Foreskin melanocyte (primary cell): ENCODE measurements at places on chromosomes 2 and 18.

DNA sequence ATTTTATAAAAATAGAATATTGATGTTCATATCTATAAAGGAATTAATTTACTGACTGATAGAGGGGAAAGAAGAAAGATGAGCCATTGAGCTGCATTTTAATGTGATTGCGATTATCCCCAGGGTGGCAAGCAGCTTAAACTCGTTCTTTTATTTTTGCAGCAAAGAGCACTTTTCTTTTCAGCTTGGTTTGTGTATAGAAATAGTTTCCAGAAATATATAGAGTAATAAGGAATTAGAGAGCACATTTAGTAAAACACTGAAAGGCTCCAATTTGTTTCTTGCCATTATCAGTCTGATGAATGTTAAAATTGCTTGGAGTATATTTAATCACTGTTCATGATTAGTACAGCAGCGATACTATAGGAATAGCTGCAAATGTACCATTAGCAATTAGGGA, 119.5 kb downstream of the MYO3B start:
- DNase-seq = no peak

GRCh38 chr2:186348200-186348599, 137.9 kb upstream of the ZC3H15 start:
- no peak for DNase-seq

- DNase-seq = no peak
Observed at GRCh38 chr2:113138428-113139322, 11.3 kb downstream of the IL1RN start.

GRCh38 chr18:21798126-21798525, 57.5 kb downstream of the MIB1 start:
- DNase-seq = no peak

DNA sequence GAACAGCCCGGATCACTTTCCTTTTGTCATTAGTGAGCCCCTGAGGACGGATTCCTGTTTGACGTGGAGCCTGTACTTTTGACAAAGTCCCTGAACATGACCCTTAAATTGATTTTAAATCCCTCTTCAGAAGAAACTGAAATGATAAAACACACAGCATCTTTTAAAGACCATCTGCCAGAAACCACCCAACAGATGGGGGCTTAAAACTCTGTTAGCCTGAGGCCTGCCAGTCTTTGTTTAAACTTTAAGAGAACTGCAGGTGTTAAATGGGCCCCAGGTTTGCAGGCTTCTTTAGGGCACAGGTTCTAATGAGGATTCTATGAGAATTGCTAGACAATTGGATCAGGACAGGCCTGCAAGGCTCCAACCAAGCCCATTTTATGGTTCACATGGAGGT, 177.9 kb downstream of the ALK start:
- DNase-seq = no peak

GRCh38 chr18:48791636-48792105, 159.1 kb downstream of the SMAD7 start:
- no peak for DNase-seq

GRCh38 chr18:29191263-29191662, 1014.3 kb upstream of the CDH2 start:
- DNase-seq = no peak

GRCh38 chr2:85308896-85309555, 18.8 kb downstream of the TGOLN2 start:
- DNase-seq = peak; percentile 70

GRCh38 chr2:233643128-233643527, 6.9 kb downstream of the UGT1A10 start:
- DNase-seq = no peak

GRCh38 chr2:60465736-60466135, 87.7 kb downstream of the BCL11A start:
- no peak for DNase-seq

GRCh38 chr2:178844269-178844668, 37.0 kb upstream of the TTN start:
- DNase-seq = no peak

- no peak for DNase-seq
Observed at GRCh38 chr2:44753552-44754285, 187.8 kb upstream of the SIX3 start.

GRCh38 chr18:79509536-79509930, 113.8 kb downstream of the NFATC1 start:
- DNase-seq = no peak

DNA sequence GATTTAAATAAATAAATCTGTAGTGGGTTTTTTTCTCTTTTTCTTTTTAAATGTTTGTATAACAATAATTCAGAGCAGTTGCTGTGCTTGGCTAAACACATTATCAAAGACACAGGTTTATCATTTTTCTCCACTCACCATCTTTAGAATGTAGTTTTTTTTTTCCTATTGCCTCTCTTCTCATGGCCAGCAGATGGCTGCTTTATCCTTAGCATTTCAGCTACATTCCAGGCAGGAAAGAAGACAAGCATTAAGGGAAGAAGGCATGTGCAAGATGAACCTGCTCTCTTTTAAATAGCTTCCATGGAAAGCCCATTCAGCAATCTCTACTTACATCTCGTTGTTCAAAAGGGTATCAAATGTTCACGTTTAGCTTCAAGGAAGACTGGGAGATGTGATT, 42.6 kb downstream of the ARHGAP15 start:
- DNase-seq = no peak

DNA sequence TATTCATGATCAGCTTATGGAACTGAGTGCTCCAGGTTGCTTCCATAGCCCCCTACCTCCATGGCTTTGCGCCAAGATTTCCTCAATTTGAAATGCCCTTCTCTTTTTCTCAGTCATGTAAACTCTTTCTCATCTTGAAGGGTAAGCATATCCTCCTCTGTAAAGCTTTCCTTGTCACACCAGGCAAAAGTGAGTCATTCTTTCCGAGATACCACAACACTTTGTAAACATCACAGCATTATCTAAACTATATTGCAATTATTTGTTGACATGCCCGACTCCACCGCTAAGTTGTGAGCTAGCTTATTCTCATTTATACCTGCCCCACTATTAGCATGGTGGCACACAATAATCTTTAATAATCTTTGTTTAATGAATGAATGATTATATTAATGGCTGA, 419.5 kb upstream of the CHST9 start:
- DNase-seq = no peak

DNA sequence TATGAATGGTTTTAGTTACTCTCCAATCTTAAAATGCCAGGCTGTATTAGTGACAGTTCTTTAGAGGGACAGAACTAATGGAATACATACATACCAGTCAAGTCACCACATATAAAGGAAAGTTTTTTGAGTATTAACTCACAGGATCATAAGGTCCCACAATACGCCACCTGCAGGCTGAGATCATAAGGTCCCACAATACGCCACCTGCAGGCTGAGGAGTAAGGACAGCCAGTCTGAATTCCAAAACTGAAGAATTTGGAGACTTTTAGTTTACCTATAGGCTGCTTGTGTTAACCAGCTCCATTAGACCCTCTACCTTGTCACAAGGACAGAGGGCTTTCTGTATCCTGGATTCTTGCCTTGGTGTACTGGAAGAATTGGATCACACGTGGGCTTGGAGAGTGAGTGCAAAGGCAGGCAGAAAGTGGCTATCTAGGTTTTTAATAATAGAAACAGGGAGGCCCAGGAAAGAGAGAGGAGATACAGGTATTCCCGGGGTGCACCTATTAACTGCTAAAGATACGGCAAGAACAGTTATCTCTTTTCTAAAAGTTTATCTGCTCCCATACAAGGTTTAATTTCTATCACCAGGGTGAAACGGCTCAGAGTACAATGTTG, 234.9 kb upstream of the CYRIA start:
- DNase-seq = no peak

- peak; percentile 11 for DNase-seq
Observed at GRCh38 chr2:79393806-79394484, 118.9 kb upstream of the CTNNA2 start.

GRCh38 chr2:101083613-101084012, 67.6 kb downstream of the TBC1D8 start:
- no peak for DNase-seq

GRCh38 chr18:73782405-73782804, 365.2 kb downstream of the FBXO15 start:
- DNase-seq = no peak

- peak; percentile 69 for DNase-seq
Observed at GRCh38 chr2:76154981-76155380, 444.3 kb upstream of the GCFC2 start.

- DNase-seq = no peak
Observed at GRCh38 chr2:236570081-236570868, 650 bp downstream of the ACKR3 start.

GRCh38 chr2:231604101-231604684, 11.5 kb downstream of the TEX44 start:
- peak; percentile 92 for DNase-seq

DNA sequence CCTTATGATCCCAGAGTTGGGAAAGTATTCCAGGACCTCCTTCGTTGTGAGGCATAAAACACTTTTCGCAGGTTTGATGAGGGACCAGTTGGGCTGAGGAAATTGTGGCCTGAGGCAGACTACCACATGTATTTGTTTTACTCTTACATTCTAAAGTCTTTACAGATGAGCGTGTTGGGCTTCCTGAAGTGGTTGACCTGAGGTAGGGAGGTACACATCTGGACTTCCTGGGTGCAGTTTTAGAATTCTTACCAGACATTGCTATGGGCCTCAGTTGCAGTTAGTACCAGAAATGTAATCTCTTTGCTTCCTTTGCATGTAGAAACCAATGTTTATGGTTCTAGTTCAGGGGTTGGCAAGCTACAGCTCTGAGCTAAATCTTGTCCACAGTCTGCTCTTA, 48.7 kb downstream of the COA5 start:
- DNase-seq = no peak
